ENCODE measurements at places on chromosomes 2 and 18. TPM values are rescaled to one million over a fixed set of nuclear protein-coding genes. Genes with fewer than 3 reads are reported as not detected.

Gene IL1B
- total RNA-seq: 0.18 TPM

Gene TNP1
- not detected for total RNA-seq

Gene LCT
- 0.16 TPM for total RNA-seq

Gene SLC14A1
- 1.3 TPM for total RNA-seq

Gene HDLBP
- 348 TPM for total RNA-seq

Data from activated CD4-positive, alpha-beta T cell treated with anti-CD3 and anti-CD28 coated beads for 36 hours (primary cell).